ENCODE measurements at places on chromosomes 6 and 20.

DNA sequence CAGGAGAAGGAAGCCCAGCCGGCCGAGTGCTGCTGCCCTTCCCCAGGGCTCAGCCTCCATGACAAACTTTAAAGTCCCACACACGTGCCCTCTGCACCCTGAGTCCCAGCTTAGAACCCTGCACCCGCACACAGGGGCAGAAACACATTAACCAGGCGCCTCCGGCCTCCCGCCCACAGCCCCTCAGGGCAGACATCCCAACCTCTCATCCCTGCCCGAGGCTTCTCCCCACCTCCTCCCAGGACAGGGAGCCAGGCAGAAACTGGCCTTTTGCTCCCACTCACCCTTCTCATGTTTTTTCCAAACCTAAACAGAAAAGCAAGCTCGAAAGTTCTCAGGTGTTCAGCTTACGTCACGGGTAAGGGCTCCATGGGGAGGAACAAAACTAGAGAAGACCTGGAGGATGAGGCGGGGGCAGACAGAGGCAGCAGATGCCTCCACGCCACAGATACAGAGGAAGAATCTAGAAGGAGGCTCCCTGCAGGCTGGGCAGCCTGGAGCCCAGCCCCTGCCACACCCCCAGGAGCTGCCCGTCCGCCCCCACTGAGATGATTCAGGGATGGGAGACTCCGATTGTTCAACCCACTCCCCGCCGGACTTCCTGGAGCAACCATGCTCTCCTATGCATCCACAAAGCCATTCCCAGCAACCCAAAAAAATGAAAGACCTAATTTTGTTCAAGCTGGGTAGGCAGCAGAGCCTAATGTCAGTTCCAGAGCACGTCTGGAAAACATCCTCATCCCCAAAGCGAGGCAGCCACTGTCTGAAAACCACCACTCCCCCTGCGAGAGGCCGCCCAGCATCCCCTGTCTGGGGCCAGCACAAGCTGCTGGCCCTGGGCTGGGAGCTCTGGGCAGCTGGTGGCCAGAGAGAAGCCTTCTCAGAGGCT lies 8.8 kb downstream of the KCNQ2 start:
- no peak for DNase-seq

- no peak for DNase-seq
Measured at GRCh38 chr6:158150701-158151100, 17.4 kb downstream of the SERAC1 start.

GRCh38 chr6:31822036-31822821 lies 5.3 kb upstream of the HSPA1B start:
- peak; percentile 84 for DNase-seq

DNA sequence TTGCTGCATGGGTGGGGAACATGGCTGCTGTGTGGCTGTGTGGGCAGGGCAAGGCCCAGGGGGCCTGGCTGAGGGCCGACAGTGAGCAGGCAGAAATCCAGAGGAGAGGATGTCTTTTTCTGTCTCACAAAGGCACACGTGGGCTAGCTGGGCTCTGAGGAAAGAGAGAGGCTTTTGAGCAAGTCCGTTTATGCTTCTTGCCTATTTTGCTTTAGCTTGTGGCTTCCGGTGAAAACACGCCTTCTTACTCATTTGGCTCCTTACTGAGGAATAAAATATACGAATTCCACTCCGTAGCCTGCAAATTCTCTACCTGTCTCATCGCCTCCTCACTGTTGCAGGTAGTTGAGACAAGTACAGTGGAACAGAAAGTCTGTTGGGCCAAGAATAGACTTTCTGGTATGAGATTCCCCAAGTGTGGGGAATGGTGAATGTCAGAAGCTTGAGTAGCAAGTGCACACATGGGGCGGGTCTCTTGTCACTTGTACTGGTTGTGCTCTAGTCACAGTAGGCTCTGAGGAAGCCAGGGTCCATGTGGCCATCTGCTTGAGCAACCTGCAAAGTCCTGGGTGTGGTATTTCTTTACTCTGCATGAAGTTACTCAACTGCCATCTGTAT lies 28.4 kb downstream of the WRNIP1 start:
- peak; percentile 39 for DNase-seq
